ENCODE measurements at places on chromosomes 3 and 15.
A peak's percentile ranks its signal among the peaks of the same experiment; 100 is the strongest.

DNA sequence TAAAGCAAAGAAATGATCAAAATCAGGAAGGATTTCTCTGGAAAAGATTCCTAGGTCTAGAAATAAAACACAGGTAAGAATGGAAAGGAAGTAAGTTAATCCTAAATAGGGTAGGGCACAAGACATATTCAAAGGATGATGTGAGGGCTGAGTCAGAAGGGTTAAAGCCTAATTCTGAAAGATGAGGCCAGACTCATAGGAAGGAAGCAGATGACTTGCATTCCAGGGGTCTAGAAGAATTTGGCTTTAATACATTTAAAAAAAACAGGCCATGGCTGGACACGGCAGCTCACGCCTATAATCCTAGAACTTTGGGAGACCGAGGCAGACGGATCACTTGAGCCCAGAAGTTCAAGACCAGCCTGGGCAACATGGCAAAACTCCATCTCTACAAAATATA, 3.2 kb downstream of the SSR3 start:
- DNase-seq = no peak

- no peak for DNase-seq
Observed at GRCh38 chr15:95887666-95888390, 442.7 kb upstream of the NR2F2 start.

DNA sequence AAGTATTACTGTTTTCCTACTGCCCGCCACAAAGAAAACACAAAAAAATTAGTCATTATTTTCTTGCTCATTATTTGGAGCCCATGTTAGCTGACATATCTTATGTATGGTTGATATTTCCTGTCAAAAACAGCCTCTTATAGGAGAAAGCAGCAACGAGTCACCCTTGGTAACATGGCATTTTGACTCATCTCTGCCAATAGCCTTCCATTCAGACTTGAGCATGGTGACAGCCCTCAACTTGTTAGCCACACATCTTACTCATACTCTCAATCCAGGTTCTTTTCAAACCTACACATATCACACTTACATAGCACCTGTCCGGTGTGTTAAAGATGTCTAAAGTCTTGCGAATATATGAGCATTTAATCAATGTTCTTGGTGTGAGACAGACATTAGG, 109.4 kb upstream of the SAMMSON start:
- DNase-seq = no peak

- DNase-seq = no peak
Observed at GRCh38 chr3:168124291-168124690, 28.6 kb upstream of the GOLIM4 start.

DNA sequence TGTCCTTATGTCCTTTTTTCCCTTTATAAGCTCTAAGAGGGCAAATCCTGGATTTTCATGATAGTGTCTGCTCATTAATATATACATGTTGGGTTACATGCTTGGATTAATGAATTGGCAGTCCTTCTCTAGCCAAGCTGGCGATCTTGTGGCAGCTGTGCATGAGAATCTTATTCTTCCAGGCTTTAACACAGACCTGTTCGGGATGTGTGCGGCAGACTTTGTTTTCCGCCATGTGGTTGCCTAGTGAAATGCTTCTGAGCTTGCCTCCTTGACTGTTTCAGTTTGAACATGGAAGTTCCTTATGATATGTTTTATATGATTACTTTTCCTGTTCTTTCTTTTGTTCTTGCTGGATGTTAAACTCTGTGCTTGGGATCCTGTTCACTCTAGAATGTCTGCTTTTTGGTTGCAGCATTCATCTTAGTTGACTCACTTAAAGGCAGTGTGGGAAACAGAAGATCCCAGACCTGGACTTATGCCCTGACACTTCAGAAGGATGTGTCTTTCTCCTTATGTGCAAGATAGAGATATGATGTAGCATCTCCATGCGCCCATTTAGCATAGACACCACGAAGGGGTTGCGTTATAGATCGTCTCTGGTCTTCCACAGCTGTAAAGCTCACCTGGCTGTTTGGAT, 7.2 kb downstream of the CHCHD6 start:
- DNase-seq = peak; percentile 30

GRCh38 chr3:178768072-178768864, 232.0 kb downstream of the KCNMB2 start:
- DNase-seq = no peak

DNA sequence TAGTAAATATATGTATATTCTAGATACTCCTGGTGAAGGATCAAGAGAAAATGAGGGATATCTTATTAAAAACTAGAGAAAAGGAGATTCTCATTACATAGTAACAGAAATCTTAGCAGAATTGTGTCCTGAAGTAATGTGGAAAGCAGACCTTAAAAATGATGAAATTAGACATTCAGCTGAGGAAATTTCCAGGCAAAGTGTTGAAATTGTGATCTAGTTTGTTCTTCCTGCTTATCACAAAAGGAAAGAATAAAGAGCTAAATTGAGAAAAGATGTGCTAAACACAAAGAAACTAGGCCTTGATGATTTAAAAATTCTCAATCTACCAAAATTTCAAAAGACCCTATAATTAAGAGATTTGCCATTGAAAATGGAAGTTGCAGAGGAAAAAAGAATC, 362.6 kb upstream of the PLSCR5 start:
- DNase-seq = no peak

DNA sequence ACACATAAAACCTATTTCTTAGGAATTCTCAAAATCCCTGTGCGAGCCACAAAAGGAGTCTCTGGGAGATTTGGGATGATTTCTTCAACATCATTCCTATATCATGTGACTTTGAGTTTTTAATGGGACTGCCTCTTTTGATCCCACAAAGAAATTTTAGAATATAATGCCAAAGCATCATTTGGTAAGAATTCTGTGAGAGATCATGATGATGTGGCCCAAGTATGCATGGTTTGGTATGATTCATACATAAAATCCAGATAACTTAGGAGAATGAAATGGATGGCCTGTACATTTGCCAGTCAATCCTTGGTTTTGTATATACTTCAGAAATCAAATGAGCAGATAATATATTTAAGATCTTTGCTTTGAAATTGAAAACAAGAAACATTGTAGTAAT, 61.3 kb downstream of the UBE2E2 start:
- no peak for DNase-seq

GRCh38 chr3:14145670-14146380, 21.0 kb downstream of the TMEM43 start:
- no peak for DNase-seq

- no peak for DNase-seq
Observed at GRCh38 chr15:82709081-82709420, 624 bp downstream of the AP3B2 start.

Measured in activated CD4-positive, alpha-beta T cell treated with anti-CD3 and anti-CD28 coated beads, Interleukin-2, amount 10 ng/mL, durations not matched to agents 24 days and 14 days (primary cell).